GM03348 (cell line): ENCODE measurements at places on chromosomes 2 and 18.

GRCh38 chr2:103847276-103847675 lies 1006.6 kb upstream of the POU3F3 start:
- no peak for DNase-seq

DNA sequence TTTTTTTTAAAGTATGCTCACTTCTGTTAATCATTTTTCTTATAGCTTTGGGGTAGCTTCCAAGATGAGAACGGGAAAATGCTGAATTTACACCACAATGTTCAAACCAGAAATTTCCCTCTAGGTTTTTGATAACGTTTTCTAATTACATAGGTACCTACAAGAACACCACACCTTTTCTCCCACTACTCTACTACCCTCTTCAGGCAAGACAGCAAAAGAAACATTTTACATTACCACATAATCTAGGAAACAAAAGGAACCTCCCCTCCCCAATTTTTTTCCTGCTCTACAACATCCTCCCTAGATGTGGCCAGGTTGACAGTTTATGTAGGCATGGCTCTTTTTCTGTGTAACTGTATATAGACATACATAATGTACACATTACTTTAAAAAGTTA lies 32.4 kb downstream of the NDUFAF7 start:
- no peak for DNase-seq

DNA sequence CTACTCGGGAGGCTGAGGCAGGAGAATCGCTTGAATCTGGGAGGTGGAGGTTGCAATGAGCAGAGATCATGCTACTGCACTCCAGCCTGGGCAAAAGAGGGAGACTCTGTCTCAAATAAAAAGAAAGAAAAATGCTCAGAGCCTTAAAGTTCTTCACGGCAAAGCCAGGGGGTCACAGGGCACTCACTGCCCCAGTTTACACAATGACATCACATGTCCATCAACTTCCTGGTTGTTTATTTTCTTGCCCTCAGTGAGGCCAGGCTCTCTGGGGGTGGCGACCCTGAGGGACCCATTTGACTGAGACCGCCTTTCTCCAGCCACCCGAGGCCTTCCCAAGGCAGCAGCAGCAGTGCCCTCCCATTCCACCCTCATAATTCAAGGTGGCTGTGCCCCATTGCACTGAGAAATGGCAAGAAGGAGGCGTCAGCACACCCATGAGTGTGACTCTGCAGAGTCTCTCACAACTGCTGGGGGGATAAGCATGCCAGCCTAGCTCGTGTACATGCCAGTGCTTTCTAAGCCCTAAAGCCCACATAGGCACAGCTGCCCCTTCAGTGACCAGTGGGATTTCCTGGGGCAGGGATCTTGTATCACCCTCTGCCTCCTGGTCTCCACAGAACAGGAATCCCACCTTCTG lies 50.0 kb downstream of the SFXN5 start:
- DNase-seq, result no peak

- no peak for DNase-seq
These were observed 588 bp downstream of the OTX1 start for GRCh38 chr2:63051042-63051794.

- no peak for DNase-seq
These were observed 76.0 kb downstream of the KLHL29 start for GRCh38 chr2:23460993-23461392.

DNA sequence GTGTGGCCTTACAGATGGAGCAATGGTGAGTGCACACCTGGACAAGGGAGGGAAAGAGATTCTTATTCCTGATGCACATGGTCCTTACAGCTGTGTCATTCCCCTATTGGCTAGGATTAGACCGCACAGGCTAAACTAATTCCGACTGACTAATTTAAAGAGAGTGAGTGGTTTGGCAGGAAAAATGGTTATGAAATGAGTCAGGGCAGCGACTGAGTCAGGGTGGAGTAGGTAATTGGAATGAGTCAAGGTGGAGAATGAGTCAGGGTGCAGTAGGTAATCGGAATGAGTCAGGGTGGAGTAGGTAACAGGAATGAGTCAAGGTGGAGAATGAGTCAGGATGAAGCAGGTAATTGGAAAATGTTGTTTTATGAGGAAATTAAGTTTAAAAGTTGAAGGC lies 1353.7 kb upstream of the LRRTM1 start:
- no peak for DNase-seq

GRCh38 chr18:31566576-31567306 lies 24.9 kb upstream of the TTR start:
- DNase-seq, result no peak

DNA sequence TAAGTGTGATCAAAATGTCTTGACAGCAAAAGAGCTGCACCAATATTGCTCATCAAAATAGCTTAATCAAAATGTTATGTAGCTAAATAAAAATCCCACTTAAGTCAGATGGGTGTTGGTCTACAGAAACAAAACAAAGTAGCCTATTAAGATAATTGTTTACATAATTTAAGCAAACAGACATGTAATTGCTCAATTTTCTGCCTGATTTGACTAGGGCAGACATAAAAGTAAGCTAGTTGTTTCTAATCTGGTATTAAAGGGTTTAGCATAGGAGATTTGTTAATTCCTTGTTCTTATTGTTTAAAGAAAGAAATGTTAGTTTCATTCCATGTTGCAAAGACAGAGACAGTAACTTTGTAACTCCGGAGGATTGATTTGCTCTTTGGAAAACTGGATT lies 11.5 kb upstream of the FEZ2 start:
- DNase-seq, result no peak

GRCh38 chr2:38416296-38417036 lies 39.4 kb upstream of the ATL2 start:
- DNase-seq, result no peak

- no peak for DNase-seq
These were observed 14.0 kb upstream of the YES1 start for GRCh38 chr18:825891-826585.

DNA sequence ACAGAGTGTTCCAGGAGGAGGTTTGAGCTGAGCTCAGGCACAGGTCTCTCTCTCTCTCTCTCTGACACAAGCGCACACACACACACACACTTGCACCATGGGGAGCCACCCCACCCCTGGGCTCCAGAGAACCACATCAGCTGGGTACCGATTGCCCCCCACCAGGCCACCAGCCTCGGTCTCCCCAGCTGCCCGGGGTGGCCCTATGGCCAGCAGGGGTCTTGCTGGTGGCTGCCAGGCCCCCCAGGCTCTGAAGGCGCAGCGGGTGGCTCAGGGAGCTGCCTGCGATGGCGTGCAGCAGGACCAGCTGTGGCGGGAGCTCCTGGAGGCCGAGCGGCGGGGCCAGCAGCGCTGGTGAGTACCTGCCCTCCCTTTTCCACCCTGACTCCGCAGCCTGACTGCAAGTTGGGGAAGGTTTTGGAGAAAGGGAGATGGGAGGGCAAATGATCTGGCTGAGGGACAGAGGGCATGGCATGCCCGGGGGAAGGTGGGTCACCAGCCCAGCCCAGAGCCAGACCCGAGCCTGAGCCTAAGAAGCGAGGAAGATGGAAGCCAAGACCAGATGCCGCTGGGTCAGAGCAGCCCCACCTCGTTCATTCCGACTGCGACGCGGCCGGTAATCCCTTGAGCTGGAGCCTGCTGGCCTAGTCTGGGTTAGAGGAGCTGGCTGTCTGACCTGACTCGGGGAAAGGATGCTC lies 21.9 kb upstream of the SLC66A3 start:
- DNase-seq, result no peak

DNA sequence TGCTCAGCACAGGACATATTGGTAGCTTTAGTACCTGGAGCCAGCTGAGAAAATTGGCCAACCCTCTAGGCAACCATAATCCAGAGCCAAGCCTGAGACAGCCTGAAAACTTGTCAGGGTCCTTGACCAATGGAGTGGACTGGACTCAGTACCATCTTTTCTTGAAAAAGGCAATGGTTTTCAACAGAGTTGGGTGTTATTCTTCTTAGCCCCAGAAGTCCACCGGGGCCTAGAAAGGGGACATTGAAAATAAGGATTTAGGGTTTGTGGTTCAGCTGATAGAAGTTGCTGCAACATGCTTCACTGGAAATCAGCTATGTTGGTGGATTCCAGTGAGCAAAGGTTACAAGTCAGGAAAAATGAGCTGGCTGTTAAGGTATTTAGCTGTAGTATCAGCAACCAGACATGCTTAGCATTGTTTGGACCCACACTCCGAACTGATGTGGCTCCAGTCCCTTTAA lies 22.1 kb upstream of the CNOT11 start:
- DNase-seq, result peak; percentile 31

DNA sequence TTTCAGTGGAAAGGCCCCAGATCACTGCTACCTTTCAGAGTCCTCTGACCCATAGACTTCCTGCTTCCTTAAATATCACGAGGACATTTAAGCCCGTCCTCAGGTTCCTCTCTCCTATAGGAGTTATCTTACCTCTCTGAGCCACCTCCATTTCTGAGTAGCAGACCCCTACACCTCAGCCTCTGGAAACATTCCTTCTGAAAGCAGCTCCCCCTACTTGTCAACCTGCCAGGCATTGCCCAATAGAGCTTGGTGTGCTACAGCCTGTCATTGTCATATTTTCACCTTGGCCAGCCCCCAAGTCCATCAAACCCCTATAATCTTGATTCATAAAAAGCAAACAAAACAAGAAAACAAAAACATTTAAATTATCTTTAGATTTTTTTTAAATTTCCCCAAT lies 717.9 kb upstream of the SLC8A1 start:
- DNase-seq, result no peak

DNA sequence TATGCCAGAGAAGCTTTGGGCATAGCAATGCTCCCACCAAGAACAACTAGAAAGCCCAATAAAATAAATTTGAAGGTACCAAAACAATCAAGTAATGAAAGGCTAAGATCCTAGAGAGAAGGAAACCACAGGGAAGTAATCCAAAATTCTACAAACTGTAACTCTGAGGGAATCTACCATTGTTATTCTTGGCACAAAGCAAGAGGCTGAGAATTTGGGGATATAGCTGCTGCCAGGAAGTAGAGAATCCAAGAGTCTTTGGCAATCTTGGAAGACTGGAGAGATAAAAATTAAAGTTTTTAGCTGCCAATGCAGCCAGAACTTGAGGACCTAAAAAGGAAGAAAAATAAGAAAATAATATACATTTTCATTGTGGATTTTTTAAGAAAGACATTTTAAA lies 68.5 kb downstream of the PIGN start:
- peak; percentile 77 for DNase-seq

DNA sequence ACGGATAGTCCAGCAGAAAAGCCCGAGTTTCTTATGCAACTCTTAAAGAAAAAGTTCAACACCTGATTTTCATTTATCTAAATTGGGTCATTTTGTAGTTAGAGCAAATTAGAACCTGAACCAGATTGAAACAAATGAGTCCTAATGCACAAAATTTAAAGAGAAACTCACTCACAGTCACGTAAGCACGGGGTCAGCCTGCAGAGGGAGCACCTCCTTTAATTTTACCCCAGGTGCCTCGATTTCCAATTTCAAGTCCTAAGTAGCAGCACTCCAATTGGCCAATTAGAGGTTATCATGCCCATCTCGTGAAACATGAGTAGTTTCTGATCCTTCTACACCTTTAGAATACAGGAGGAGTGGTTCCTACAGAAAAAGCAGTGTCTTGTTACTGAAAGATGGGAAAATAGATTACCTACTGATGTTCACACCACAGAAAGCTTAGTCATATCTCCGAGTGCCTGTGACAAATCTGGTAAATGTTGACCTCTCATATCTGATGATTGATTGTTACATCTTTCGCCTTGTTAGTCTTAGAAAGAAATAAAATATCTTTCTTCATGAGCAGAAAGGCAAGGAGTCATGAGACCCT lies 1929.8 kb upstream of the LRRTM1 start:
- DNase-seq, result no peak

GRCh38 chr2:100730290-100730868 lies 89.6 kb upstream of the NPAS2 start:
- DNase-seq, result peak; percentile 74

GRCh38 chr18:31565782-31566512 lies 25.7 kb upstream of the TTR start:
- DNase-seq, result no peak

GRCh38 chr2:144798034-144798433 lies 278.1 kb upstream of the ZEB2 start:
- DNase-seq, result no peak

- no peak for DNase-seq
These were observed 8.4 kb downstream of the CASP10 start for GRCh38 chr2:201191132-201191875.

DNA sequence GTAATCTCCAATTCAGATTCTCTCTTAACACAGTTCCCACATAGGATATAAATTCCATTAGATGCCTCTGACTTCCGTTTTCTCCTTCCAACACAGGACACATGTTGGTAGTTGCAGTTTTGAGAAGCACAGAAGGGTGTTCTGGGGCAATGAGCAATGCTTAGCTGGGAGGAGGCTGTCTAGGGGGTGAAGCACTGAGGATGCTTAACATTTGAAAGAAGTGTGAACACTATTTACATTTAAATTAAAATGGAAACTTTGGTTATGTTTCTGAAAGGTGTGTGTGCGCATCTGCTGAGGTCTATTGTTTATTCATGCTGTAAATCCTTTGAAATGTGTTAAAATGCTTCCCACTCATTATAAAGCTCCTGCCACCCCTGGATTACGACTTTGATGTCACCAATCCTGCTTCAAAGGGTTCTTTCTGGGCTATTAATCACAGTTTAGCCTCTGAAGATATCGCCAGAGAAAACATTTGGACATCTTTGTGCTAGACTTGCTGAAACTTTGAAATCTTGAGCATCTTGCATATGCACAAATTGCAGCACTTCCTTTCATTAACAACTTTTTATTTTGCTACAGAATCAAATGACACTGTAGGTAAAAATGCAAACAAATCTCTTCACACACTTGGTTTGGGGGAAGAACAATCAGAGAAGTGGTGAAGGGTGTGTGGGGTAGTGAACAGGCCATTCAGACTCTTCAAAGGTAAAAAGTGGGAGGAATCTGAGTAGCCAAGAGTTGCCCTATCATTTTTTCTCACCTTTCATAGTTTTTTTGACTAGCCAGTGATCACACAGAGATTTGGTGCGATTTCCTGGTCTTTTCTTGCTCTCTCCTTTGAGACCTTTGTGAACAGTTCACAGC lies 258.4 kb downstream of the MYO3B start:
- no peak for DNase-seq

GRCh38 chr2:26874514-26874913 lies 26.6 kb downstream of the DPYSL5 start:
- no peak for DNase-seq

DNA sequence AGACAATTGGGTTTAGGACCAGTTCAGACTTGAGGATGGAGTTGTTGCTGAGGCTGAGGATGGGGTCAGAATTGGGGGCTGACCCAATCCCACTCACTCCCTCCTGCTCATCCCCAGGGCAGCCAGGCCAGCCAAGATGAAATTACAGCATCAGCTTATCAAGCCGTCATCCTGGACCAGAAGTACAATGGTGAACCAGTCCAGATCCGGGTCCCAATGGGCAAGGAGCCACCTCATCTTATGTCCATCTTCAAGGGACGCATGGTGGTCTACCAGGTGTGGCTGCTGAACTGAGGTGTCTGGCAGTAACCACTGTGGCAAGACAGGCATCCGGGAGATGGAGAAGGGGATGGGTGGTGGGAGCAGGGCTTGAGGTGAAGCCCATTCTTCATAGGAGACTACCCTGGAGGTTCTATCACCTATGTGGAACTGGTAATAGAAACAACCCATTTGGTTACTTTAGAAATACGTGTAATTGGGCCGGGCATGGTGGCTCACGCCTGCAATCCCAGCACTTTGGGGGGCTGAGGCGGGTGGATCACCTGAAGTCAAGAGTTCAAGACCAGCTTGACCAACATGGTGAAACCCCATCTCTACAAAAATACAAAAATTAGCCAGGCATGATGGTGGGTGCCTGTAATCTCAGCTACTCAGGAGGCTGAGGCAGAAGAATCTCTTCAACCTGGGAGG lies 13.9 kb downstream of the VIL1 start:
- peak; percentile 2 for DNase-seq

GRCh38 chr2:68466361-68466777 lies 725 bp downstream of the FBXO48 start:
- DNase-seq, result peak; percentile 13

- no peak for DNase-seq
These were observed 31.0 kb downstream of the INSIG2 start for GRCh38 chr2:118119158-118119727.
